ENCODE measurements at places on chromosomes 7 and 10.

- ATAC-seq: no peak
Observed at GRCh38 chr7:128713794-128714193, 25.4 kb upstream of the CALU start.

DNA sequence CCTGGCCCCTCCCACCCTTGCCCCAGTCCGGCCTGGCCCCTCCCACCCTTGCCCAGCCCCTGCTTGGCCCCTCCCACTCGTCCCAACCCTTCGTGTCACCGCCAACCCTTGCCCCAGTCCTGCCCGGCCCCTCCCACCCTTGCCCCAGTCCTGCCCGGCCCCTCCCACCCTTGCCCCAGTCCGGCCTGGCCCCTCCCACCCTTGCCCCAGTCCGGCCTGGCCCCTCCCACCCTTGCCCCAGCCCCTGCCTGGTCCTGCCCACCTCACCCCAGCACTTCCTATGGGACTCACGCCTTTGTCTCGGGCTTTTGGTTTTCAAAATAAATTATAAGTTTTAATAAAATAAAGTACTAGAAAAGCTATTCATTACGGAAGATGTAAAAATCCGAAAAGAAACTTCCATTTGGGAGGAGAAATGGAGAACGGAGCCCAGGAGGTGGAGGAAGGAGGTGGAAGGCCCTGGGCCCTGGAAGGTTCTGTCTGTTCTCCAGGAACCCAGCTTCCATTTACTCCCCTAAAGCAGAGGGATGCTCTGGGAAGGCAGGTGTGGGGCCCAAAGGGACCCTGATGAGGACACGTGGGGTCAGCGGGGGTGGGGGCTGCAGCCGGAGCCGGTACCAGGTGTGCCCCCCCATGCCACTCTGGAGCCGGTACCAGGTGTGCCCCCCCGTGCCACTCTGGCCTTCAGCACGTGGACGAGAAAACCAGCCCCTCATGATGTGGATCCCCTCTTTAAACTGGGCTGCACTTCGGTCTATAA lies 52.2 kb downstream of the PWWP2B start:
- ATAC-seq: no peak

- peak; percentile 43 for ATAC-seq
Observed at GRCh38 chr10:71742301-71743088, 22.9 kb upstream of the C10orf105 start.

DNA sequence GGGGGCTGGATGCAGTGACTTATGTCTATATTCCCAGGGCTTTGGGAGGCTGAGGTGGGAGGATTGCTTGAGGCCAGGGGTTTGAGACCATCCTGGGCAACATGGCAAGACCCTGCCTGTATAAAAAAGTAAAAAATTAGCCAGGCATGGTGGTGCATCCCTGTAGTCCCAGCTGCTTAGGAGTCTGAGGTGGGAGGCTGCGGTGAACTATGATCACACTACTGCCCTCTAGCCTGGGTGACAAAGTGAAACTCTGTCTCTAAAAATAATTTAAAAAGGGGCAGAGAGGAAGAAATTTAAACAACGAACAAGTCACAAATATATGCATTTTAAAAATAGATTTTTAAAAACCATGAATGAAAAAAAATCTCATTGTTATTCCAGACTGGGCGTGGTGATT lies 46.2 kb upstream of the FEZF1 start:
- no peak for ATAC-seq

DNA sequence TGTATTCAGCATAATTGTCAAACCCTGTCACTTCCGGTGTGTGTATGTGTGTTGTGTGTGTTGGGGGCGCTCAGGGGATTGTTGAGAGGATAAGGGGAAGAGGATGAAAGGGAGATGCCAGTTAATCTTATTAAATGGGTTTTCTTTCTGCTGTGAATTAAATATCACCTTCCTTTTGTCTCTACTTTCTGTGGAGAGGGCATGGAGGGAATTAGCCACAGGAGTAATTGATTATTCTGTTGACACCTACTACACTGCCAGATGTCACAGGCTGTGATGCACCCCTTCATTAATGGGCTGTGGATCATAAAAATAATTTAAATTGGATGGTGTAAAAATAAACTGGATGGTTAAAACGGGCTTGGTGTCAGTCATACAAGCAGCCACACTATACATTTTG lies 311.9 kb downstream of the MDFIC start:
- ATAC-seq: no peak

DNA sequence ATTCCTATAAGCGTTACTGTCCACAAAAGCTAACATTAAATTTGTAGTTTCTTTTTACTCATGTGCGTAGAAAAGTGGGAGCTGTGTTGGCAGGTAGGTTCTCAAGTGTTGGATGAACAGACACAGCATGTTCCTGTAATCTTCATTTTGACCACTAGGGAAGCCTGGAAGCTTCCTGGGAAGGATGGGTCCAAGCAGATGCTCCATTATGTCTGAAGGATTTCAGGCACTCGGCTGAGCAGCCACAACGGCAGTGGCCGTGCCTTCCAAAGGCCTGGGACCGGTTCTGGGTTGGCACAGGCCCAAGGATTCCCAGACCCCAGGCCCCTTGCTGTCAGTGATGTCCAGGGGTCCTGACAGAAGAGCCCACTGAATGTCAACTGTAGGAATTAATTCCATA lies 386.3 kb downstream of the TNS3 start:
- ATAC-seq: no peak

- no peak for ATAC-seq
Observed at GRCh38 chr7:106603346-106603745, 57.6 kb downstream of the CCDC71L start.

DNA sequence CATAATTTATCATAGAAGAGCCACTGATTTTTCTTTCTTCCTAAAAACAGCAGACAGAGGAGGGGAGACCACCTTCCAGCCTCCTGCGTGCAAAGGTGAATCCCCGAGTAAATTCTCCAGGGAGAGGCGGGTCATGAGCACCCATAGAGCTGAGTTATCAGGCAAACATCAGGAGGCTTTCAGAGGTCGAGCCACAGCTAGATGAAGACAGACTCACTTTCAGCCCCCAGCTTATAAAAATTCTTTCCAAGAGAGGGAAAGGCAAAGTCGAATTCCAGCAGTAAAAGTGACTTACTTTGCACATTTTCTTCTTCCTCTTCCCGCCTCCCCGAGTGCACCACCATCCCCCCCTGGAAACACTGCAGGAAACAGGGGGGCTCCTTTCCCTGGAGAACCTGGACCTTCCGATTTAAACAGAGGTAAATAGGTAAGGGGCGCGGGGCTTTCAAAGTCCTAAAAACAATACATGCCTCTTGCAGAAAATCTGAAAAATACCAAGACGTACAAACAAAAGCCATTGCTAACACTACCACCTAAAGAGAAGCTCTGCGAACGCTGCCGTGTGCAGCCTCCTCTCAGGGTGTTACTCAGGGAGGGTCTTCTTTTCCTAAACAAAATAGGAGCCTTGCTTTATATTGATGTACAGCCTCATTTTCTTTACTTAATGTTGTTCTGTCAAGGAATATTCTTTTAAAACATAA lies 163.8 kb downstream of the SVIL start:
- no peak for ATAC-seq

GRCh38 chr10:119132521-119133345 lies 28.8 kb downstream of the DENND10 start:
- ATAC-seq: no peak

DNA sequence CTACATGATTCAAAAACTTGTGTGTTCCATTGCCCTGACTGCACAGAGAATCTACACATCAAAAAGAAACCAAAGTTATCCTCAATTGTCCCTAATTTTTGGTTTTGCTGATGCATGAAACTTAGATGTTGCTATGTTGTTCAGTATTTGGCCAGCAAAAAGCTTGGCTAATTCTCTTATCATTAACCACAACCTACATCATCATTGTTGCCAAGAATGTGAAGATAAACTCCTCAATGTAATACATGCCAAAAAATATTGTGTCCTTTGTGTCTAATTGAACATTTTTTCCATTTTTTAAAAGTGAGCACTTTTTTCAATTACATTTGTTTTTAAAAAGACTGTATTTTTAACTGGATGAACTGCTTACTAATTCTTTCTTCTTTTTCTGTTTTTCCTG lies 268.0 kb upstream of the SEMA3D start:
- no peak for ATAC-seq

GRCh38 chr7:150983893-150984368 lies 5.8 kb upstream of the KCNH2 start:
- ATAC-seq: no peak

- no peak for ATAC-seq
Observed at GRCh38 chr10:71889388-71889987, 38.4 kb upstream of the PSAP start.

DNA sequence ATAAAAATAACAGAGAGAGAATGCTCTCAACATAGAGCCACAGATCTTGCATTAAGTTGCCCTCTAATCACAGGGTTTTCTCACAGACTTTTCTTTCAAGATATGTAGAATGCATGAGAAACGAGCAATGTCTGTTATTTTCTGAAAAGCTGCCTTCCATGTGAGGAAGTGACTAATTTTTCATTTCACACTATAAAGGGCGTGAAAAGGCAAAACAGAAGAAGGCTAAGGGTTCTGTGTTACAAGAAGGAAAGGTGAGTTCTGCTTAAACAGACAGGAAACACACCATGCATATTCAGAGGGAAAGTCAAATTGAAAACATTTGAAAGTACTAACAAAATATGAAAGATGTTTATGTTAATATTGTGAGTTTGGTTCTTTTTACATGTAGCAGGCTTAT lies 189.2 kb downstream of the SEMA3D start:
- ATAC-seq: no peak

DNA sequence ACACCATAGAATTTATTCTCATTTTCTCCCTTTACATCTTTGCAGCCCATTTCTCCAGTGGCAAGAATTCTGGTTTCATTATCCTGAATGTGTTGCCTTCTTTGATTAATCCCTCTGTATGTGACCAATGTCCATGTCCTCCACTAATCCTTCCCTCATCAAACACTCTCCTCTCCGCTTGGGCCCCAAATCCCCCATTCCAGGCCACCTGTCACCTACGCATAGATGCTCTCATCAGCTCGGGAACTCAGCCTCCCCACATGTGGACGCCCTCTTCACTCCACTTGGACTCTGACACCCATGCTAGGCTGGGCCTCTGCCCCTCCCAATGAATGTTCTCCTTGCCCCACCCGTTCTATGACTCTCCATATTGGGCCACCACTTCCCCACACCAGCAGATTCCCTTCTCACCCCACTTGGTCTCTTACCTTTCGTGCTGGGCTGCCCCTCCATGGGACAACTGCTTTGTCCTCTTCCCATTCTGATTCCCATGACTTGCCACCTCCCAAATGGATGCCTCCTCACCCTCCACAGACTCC lies 18.7 kb upstream of the RBM20 start:
- ATAC-seq: no peak

DNA sequence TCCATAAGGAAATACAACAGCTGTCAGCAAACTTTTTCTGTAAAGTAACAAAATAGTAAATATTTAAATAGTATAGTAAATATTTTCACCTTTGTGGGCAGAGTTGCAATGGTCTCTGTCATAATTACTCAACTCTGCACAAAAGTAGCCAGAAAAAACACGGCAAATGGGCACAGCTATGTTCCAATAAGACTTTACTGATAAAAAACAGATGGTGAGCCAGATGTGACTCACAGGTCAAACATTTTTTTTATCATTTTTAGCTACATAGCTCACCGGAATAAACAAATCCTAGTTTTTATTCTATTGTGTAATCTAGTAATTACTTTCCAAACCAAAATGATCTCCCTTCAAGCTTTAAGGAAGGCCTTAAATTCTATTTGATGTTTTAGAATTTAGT lies 55.3 kb downstream of the NCAPG2 start:
- no peak for ATAC-seq

GRCh38 chr10:48805411-48805810 lies 120.7 kb downstream of the WDFY4 start:
- no peak for ATAC-seq

DNA sequence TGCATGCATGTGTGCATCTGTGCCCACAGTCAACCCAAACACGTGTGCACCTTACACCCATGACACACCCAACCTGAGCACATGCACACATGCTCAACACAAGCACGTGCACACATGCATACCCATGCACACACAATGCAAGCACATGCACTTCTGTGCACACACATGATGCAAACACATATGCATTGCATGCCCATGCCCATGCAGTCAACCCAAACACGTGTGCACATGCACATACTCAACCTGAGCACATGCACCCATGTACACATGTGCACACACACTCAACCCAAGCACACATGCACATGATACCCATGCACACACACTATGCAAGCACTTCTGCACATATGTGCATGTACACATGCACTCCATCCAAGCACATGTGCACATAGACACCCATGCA lies 84.5 kb upstream of the FAM20C start:
- no peak for ATAC-seq

DNA sequence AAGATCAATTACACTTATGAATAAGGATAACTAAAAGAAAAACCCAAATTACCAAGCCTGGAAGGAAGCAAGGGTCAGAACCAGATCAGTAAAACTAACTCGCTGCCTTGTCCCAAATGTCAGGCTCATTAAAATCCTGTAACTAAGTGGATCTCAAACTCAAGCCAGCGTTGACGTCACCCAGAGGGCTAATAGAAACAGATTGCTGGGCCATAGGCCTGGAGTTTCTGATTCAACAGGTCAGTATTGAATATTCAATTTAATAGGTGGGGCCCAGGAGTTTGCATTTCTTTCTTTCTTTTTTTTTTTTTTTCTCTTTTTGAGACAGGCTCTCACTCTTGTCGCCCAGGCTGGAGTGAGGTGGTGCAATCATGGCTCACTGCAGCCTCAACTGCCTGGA lies 397.0 kb downstream of the CALN1 start:
- ATAC-seq: no peak

DNA sequence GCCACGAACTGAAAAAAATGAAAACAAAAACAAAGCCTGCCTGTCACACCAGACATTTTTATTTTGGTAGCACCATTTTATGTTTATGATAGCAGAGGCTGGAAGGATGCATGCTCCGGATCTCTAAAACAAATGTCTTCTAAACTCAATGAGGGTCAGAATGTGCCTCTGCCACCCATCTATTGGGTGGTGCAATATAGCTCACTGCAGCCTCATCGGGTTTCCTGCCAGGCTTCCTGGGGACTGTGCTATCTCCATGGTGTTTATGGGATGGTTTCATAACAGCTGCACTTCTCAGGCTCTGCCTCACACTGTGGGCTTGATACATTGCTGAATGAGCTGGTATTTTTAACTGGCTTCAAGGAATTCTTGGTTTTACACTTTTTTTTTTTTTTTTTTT lies 94.4 kb downstream of the ITIH5 start:
- ATAC-seq: no peak

Data from activated T-helper 17 cell treated with anti-CD3 and anti-CD28 coated beads, Interleukin-2, amount 50 U/mL, for 72 hours (primary cell).